ENCODE measurements at places on chromosomes 2 and 18.

GRCh38 chr2:52919673-52920072 lies 847.9 kb upstream of the CHAC2 start:
- no peak for DNase-seq

GRCh38 chr2:157318884-157319283 lies 6.7 kb downstream of the ERMN start:
- DNase-seq, result no peak

GRCh38 chr18:58505181-58505580 lies 123.7 kb downstream of the ALPK2 start:
- DNase-seq, result no peak

DNA sequence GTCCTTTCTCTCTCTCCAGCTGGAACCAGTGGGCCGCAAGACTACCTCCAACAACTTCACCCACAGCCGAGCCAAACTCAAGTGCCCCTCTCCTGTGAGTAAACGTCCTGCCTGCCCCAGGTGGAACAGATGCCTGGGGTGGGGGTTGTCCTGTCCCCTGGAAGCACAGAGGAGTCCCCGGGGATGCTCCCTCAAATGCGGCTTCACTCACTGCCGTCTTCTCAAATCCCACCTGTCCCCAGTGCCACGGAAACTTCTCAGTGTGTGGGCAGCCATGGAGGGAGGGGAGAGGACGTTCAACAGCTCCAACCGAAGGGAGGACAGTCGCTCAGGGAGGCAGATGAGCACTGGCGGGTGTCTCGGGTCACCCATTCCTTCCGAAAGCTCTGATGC lies 110.7 kb upstream of the PPP1CB start:
- DNase-seq, result no peak

DNA sequence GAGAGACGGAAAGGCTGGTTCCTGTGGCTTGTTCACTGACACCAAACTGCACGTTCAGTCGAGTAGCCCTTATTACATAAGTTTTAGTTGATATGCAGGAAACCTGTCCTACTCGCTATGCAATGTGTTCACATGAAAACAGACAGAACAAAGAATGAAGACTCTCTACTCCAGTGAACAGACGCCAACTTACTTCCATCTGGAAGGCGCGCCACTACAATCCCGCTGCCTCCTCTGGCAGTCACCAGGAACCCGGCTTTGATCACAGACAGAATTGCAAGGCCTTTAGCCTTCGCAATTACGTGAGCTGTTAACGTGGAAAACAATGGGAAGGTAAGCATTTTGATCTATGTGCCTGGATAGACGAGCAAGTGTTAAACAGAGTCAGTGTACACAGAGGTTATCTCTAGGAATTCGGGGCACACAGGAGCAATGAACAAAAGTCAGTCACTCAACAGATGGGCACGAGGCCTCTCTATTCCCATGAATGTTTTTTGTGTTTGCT lies 14.2 kb downstream of the SH3YL1 start:
- DNase-seq, result no peak
